Stimulated activated CD4-positive, alpha-beta T cell treated with anti-CD3 and anti-CD28 coated beads, Interleukin-4, amount 100 ng/mL, for 1 hour (primary cell): ENCODE measurements at places on chromosomes 3 and 15.

DNA sequence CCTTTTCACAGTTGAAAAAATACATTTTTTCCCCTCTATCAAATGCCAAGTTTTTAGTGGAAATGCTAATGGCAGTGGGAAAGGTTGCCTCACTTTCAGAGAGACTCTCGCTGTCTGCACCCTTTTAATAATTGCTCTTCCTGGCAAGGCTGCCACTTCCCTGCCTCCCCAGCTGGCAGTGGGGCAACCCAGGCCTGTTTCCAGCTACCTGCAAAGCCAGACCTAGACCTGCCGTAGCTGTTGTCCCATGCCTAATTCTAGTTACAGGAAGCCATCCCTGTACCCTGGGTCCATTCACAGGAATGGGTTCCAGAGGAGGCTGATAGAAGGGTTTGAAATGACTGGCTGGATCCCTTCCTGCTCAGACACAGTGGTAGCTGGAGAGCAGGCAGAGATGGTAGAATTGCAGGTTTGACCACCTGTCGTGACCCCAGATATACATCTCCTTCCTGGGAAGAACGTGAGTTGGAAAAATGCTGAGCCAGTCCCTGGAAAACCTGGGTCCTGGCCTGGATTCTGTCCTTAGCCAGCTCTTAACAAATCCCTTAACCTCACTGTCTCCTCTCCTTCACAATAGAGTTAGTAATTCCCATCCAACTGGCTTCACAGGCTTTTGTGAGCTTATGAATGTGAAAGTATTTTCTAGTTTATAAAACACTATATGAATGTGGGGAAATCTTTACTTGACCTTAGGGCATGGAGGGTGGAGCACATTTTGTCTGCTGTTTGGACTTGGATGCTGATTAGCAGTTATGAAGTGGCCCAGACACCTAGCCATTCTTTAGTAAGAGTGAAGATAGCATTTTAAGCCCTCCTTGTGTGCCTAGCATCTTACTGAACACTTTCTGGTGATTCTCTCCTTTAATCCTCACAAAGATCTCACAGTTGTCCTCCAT is 12.9 kb upstream of the ALPK3 start:
- DNase-seq: no peak

DNA sequence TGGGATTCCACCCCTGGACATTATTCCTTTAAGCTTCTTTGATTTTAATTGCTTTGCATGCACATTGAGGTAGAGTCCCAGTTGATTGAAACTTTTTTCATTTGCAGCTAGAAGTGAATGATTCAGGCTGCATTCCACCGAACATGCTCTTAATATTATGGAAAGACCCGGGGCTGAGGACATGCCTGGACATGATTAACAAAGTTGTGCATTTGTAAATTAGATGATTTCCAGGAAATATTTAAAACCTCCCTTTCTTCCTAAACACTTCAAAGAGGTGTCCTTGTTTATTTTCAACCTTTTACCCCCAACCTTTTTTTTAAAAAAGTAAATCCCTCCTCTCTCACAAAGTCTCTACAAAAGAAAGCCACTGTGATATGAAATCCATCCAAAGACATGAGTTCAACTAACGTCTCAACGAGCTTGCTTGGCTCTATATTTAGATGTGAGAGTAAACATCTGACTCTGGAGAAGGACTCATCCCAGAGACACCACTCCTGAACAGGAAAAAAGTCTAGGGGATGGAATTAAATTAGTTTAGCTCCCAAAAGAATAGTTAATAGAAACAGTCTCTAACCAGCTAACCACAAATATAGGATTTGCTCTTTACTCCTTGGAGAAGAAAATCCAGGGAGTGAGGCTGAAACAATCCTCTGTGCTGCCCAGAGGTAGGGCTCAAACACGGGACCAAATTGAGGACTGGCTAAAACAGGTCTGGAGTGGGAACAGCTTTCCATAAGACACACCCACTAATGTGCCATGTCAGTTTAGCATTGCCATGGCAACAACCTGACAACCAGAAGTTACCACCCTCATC is 83.1 kb downstream of the XXYLT1 start:
- DNase-seq: no peak

DNA sequence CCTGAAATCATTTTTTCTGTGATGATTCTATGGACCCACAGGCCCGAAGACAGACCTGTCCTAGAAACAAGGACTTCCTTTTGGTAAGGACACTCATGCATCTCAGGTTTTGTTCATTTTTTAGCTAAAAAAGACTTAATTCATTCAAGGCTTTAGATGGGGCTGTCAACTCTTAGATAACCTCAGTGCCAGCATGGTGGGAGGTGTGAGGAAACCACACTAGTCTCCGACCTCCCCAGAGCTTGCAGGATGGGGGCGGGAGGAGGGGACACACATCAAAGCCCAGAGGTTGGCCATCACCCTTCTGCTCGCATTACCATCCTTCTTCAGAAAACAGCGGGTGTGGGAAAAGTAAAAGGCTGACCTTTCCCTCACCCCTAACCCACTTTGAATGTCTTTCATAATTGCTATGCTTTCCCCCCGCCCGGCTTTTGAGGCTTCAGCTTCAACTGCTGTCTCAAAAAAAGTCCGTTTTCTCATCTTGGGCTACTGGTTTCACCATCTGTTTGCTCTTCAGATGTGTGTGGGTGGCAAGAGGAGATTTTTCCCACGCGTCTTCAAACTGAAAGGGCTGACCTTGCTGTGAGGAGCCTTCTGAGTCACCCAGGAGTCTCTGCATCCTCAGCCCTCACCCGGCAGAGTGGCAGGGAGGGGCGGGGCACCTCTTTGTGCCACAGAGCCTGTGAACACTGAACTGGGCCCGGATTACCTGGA is 27.6 kb upstream of the CXCR6 start:
- DNase-seq: peak; percentile 73

DNA sequence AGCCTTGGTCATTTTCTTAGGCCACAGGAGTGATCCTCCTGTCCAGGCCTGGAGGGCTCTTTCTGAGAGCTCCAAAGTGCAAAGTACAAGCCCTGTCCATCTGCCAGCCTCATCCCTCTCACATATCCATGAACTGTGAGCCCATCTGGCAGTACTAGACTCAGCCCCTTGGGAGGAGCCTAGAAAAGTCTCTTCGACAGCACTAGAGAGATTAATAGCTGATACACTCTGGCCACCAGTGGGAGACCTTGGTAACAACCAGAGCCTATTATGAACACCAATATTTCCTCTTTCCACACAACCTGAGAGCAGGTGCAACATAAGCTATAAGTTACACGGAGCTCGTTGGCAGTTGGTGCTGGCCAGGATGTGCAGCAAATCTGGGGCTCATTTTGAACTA is 59.5 kb upstream of the DCLK3 start:
- no peak for DNase-seq

- no peak for DNase-seq
These were observed 37.9 kb downstream of the ACAD9 start for GRCh38 chr3:128917291-128917690.
